ENCODE measurements at places on chromosomes 4 and X.

DNA sequence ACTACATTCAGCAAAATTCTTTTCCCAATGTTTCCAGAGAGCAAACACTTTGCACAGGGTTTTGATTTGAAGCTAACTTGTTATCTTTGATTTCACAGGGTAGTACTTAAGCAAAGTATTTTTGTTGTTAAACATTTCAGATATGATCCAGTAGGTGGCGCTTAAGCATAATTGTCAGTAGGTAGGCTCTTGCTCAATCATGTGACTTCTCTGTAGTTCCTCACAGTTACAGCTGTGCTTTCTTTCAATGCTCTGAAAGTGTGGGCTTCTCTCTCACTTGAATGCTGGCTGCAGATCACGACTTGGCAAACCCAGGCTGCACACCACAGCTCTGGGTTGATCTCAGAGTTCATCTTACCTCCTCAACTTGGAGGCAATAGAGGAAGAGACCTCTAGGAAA, 1016.5 kb downstream of the SH3BGRL start:
- no peak for DNase-seq

DNA sequence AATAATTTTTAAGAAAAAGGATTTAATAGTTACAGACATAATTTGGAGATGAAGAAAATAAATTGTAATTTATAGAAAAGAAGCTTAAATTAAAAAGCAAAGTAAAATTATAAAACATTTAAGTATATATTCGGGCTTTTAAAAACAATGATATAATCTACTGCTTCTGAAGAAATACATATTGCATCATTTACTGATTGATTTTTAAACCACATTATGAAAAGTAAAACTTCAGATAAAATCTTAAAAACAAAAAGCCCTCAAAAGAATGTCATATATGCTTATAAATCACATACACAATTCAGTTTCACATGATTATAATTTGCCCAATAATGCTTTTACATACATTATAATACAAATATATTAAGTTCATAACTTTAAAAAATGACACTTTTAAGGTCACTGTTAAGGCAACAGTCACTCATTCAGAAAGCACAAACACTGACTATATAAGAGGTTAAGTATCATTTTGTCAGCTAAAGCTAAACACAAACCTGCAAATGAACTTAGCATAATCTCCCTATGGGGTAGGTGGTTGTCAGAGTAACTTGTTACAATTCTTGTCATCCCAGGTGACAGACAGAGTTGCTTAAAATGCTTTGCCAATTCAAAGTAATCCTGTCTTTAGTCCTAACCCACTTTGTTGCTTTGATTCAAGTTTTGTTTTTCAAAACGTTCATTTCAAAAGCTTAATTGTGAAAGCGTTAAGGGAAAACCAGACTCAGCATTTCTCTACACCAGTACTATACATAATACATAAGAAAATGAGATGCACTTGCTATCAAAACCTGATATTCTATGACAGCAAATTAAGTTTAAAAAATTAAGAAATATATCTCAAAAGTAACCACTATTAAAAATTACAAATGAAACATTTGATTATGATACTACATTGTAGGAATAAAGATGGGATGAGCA, 90.6 kb upstream of the MAB21L2 start:
- DNase-seq = no peak

DNA sequence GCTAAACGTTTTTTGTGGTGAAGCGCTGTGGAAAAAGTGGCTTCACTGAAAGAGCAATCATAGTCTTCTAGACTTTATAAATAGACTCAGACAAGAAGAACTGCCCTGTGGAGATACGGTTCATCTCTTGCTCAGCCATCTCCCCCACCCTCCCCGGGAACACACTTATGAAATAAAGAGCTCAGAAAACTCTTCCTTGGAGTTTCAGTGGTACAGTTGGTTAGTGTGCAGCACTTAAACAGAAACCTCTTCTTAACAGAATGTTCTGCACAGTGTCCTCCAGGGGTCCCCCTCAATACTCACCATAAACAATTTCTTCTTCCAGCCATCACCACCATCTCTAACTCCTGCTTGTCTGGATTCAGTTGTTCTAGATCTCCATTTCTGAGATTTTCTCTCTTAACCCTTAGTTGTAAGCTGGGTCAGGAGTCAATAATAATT, 313.0 kb downstream of the ARHGAP10 start:
- DNase-seq = no peak

DNA sequence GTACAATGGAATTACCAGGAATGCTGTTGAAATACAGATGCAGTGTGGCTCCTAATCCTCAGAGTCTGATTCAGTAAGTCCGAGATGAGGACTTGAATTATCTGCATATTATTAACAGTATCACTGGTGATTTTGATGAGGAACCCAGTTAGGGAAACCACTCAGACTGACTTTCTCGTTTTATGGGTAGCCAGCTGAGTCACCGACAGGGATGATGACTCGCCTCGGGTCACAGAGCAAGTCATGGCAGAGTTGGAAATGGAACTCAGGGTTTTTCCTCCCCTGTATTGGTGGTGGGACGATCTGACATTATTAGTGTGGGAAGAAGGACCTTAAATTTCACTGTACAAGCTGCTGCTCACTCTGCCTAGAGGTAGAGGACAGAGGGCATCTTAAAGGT, 51.3 kb downstream of the RTL9 start:
- DNase-seq = no peak

DNA sequence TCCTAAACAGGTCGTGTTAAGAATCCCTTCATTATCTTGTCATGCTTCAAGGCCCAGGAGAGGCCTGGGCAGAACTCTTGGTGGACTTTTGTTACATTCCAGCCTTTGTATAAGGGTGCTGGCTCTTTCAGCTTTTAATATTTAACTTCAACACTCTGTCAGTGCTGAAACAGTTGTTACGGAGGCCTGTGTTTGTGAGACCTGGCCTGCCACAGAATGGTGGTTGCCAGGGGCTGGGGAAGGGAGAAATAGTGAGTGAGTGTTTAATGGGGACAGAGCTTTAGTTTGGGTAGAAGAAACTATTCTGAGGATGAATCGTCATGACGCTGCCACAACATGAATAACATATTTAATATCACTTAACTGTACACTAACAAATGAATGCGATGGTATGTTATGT, 1027.6 kb upstream of the PRKX start:
- DNase-seq = no peak

DNA sequence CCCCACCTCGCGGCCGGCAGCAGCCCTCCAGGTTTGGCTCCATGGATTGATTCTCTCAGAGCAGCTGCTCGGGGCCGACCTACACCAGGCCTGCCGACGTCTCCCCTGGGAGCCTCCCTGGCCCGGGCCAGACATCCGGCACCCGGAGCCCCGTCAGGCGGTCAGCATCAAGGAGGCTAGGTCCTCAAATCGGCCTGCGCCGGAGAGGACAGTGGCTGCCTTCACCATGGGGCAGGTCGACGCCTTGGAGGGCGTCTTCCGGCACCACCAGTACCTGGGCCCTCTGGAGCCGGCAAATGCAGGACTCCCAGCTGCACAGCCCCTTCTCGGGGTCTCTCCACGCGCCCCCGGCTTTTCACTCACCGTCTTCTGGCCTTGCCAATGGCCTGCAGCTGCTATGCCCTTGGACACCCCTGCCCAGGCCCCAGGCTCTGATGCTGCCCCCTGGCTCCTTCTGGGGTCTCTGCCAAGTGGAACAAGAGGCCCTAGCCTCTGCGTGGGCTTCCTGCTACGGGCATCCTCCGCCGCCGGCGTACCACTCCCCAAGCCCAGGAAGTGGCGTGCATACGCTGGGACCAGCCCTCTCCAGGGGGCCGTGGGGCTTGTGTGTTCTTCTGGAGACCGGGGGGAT, 341.8 kb downstream of the MAGEB5 start:
- DNase-seq = no peak

DNA sequence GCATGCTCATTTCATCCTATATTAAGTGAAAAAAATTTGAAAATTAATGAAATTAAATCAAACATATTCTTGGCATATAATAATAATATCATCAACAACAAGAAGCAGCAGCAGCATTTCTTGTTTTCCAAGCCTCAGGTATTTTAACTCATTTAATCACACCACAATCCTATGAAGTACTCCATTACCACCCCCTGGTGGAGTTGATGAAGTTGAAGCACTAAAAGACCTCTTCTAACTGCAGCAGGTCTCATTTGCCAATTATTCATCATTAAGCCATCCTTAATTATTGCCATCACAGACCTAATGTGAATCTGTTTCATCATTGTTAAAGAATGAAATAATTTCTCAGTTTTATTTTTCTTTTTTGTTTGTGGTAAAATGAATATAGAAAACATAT, 801.4 kb upstream of the GRID2 start:
- no peak for DNase-seq

- no peak for DNase-seq
These were observed 267.2 kb downstream of the MAPK10 start for GRCh38 chr4:86092684-86093083.

DNA sequence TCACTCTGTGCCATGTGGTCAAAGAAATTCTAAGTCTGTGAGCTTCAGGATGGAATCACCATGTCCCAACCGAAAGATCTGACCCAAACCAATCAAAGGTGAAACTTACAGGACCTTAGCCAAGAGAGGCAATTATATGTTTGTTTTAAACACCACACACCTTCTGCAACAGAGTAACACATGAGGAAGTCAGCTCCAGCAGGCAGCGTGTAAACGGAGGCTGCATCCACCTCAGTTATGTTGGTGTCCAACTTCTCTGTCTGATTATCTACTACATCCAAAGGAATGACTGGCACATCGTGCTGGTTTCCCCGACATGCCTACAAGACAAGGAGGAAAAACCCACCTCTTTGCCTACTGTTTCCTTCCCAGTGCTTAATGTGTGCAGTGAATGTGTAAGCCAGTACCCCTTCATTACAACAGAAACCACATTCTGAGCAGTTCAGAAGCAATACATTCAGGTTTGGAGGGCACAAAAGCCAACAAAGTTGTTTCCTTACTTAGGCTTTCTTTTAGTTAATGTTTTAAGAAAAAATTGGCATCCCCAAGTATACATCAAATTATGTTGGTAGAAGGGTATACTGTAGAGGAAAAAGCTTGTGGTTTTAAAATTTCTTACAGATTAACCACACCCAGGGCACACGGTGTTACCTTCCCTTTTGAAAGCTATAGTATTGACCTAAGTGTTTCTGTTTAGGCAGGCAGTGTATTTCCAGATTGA, 12.4 kb downstream of the CASP6 start:
- DNase-seq = no peak

DNA sequence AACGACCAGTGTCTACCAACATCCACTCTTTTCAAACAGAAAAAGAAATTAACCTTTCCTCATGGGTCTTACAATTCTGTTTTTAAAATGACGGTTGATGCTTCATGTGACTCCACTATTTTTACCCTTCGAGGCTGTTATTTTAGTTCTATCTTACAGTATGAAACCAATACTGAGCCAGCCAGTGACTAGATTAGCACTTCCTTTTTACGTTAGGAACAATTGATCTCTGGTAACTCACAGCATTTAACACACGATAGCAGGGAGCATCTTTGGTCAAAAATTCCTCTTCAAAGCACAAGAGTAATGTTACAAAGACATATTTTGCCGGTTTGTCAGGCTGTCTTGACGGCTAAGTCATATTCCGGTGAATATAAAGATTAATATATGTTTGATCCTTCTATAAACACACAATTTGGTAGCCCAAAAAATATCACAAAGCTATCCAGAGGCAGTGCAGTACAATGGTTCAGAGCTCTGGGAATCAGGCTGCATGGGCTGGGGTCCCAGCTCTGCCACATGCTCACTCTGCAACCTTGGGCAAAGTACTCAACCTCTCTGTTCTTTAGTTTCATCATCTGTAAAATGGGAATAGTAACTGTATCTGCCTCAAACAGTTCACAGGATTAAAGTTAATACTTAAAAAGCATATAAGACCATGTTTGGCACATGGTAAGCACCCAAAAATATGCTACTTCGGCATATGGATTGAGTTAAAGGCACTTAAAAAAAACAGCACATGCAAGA, 62.9 kb upstream of the TXK start:
- DNase-seq = no peak

GRCh38 chr4:3530051-3530450, 2.2 kb downstream of the LRPAP1 start:
- no peak for DNase-seq

DNA sequence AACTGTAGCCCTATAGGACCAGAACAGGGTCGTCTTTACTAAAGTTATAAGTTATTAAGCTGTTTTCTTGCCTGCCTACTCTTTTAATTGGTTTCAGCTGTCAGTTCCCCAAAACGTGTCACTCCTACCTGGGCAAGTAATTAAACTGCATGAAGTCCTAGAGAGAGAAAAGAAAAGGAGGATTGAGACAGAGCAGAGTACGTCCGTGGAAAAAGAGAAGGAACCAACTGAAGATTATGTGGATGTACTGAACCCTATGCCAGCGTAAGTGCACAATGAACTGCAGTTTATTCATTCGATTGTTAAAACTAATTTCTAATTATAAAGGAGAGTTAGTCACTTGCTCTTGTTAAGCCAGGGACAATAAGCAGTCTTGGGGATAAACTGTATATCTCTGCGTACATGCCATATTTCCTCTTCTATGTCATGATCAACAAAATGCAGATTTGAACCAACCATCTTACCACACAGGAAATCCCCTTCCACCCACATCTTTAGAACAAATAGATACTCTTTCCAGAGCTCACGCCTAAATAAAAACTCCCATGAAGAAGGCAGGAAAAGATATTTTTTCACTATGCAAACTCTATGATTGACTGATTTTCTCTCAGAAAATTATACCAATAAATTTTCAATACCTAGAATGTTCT, 22.8 kb downstream of the STAP1 start:
- no peak for DNase-seq

DNA sequence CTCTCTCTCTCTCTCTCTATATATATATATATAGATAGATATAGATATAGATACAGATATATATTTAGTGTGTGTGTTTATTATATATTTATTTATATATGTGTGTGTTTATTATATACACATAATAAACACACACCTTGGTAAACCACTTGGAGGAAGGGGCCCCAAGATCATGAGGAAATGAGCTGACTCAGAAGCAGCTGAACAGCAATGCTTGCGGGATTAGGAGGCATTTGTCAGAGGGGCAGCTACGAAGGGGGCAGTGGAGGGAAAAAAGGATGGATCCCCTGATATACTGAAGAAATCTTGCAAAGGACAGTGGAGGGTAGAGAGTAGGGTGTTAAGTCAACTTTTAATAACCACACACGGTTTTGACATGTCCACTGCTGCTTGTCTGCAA, 120.0 kb upstream of the SORBS2 start:
- DNase-seq = no peak

GRCh38 chrX:148658115-148658730, 157.8 kb downstream of the AFF2 start:
- DNase-seq = no peak

GRCh38 chr4:53307819-53308780, 57.8 kb downstream of the SCFD2 start:
- no peak for DNase-seq

DNA sequence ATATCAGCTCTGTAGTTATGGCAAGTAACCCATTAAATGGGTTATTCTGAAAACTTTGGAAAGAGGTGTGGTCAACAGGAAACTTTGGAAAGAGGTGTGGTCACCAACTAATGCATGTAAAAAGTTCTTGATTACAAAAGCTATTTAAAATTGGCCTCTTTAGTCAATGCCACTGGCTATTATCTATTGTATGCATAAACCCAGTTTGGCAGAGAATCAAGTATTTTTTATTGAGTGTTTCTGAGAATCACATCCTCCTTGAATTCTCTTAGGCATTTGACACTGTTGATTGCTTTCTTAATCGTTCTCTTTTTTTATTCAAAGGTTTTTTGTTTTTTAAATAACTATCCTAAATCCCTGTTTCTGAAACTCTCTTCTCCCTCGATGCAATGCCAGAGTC, 7.5 kb downstream of the P2RY4 start:
- DNase-seq = no peak
